NCI-H1436 treated with DMSO at 0.1 percent for 48 hours (cell line): ENCODE measurements at places on chromosomes 1 and 21.

- DNase-seq: no peak
These were observed 66.1 kb upstream of the ACTL8 start for GRCh38 chr1:17689011-17689410.

DNA sequence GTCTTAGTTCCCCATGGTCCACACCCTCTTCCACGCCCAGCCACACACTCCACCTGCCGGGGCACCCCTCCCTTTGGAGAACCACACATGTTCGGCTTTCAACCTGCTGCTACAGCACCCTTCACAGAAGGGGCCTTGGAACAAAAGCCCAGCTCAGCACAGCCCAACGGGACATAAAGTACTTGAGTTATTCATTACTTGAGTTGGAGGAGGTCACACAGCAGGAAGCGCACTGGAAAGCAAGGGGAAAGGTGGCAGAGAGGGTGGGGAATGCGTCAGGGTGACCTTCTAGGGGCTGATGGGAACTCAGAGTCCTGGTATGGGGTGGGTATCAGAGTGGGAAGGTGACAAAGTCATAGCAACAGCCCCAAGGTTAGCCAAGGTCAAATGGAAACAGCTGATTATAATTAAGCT, 3.0 kb upstream of the ATP1B1 start:
- no peak for DNase-seq

- no peak for DNase-seq
These were observed 184.3 kb upstream of the CACYBP start for GRCh38 chr1:174815474-174815908.

DNA sequence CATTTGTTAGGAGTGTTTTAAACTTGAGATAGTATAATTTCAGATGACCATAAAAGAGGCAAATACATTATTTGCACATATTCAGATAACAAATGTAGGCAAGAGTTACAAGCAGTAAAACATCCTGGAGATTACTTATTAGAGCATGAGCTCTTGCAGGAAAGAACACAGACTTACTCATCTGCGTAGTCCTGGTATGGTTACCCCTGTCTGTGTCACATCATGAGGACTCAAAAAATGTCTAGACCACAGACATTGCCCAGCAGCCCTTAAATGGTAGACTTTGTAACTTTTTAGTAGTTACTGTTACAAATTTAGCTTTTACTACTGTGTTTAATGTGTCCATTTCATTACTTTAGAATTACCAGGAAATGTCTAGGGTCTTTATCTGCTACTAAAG, 12.8 kb downstream of the CACHD1 start:
- DNase-seq: no peak

GRCh38 chr1:25706146-25707089, 89.8 kb downstream of the MAN1C1 start:
- DNase-seq: no peak

- DNase-seq: no peak
These were observed 16.9 kb upstream of the MCL1 start for GRCh38 chr1:150596095-150596892.

- no peak for DNase-seq
These were observed 16.0 kb downstream of the PLCH2 start for GRCh38 chr1:2492091-2492490.

DNA sequence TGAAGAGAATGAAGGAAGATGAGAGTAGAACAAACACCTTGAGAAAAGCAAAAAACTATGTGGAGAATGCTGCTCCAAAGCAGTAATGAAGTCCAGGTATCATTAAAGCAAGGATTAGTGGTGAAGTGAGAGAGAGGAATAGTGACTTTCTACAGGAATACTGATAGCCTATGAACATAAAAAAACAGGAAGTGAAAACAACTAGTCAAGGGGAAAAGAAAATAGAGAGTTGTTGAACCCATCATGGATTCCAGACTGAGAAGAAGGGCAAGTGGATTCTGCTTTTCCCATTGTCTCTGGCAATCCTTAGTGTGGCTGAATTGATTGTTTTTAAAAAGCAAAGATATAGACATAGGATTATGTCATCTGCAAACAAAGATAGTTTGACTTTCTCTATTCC, 119.9 kb upstream of the LHX8 start:
- DNase-seq: no peak

- no peak for DNase-seq
These were observed 59.0 kb downstream of the MTR start for GRCh38 chr1:236853921-236854604.

DNA sequence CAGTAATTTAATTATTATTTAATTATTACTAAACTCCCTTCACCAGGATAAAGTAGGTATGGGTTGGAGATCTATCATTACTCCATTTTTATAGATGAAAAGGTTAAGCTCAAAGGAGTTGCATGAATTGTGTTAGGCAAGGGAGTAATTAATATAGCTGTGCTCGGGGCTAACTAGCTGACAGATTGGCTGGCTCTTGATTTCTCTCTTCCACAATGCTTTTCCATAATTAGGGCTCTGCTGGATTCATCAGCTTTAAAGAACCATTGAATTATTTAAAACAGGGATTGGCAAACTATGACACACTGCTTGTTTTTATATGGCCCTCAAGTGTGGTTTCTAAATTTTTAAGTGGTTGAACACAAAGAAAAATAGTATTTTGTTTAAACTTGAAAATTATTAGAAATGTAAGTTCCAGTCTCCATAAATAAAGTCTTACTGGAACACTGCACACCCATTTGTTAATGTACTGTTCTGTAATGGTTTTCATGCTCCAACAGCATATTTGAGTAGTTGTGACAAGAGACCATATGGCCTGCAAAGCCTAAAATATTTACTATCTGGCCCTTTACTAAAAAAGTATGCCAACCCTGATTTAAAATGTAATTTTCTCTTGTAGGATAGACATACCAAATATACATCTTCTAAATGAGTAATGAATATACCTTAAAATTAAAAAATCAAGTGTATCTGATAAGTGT, 76.4 kb downstream of the GDAP2 start:
- DNase-seq: no peak

GRCh38 chr1:47697616-47698335, 259.9 kb downstream of the FOXD2 start:
- no peak for DNase-seq

- DNase-seq: peak; percentile 82
These were observed 55.2 kb downstream of the SLC9A1 start for GRCh38 chr1:27099587-27100334.
